ENCODE measurements at places on chromosomes 6 and 20. TPM values are rescaled to one million over a fixed set of nuclear protein-coding genes. Genes with fewer than 3 reads are reported as not detected.

RHAG gene
- not detected for total RNA-seq

FBXL4 gene
- total RNA-seq: 8.2 TPM

SDHAF4 gene
- total RNA-seq: 5.6 TPM

UNC93A gene
- total RNA-seq: not detected

ABT1 gene
- total RNA-seq: 25.5 TPM

WFDC12 gene
- not detected for total RNA-seq

FBXO5 gene
- 13.7 TPM for total RNA-seq

HLA-DQA1 gene
- not detected for total RNA-seq
